ENCODE measurements at places on chromosomes 16 and 17. TPM values are rescaled to one million over a fixed set of nuclear protein-coding genes. Genes with fewer than 3 reads are reported as not detected.

- peaks cover 2% of the 10 kb centered on the region for H3K4me1 ChIP-seq
- no peaks in the 10 kb centered on the region for H3K36me3 ChIP-seq
- H3K27me3 ChIP-seq, result no peaks in the 10 kb centered on the region
- H3K4me3 ChIP-seq, result no peak overlapping the region
Measured at GRCh38 chr17:40466298-40466971, 23.2 kb downstream of the IGFBP4 start.

- no peak for DNase-seq
- peaks cover 16% of the 10 kb centered on the region for H3K4me1 ChIP-seq
- H3K27ac ChIP-seq, result no peak overlapping the region
- no peaks in the 10 kb centered on the region for H3K27me3 ChIP-seq
Measured at GRCh38 chr17:5472511-5472910, 3.7 kb upstream of the DHX33 start.

- H3K27me3 ChIP-seq, result no peaks in the 10 kb centered on the region
- H3K27ac ChIP-seq, result peak overlapping the region; percentile 74
- H3K36me3 ChIP-seq, result no peaks in the 10 kb centered on the region
- DNase-seq, result no peak
- H3K4me3 ChIP-seq, result peak overlapping the region; percentile 51
Measured at GRCh38 chr17:40068129-40068581, 5.4 kb downstream of the THRA start.

The GAST gene
- not detected for total RNA-seq

DNA sequence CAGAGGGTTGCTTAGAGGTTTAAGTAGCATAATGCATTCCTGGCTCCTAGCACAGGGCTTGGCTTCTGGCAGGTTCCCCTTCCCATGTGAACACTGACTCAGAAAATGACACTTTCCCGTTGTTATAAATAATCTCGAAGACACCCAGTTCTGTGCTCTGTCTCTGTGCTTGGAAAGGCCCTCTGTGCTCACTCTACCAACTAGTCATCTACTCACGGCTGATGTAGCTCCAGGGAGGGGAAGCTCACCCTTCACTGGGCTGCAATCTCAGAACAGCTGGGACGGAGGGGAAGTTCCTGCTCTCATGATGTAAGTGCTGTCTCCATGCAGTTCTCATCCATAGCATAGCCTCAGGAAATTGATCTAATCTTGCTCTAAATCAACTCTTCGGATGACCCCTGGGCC is 230.5 kb upstream of the ASIC2 start:
- no peak overlapping the region for H3K27ac ChIP-seq
- H3K4me3 ChIP-seq, result no peak overlapping the region
- H3K27me3 ChIP-seq, result peaks cover 2% of the 10 kb centered on the region

The MNT gene
- 118 TPM for total RNA-seq

- no peaks in the 10 kb centered on the region for H3K4me1 ChIP-seq
- H3K4me3 ChIP-seq, result no peak overlapping the region
- DNase-seq, result no peak
- no peak overlapping the region for H3K27ac ChIP-seq
- no peaks in the 10 kb centered on the region for H3K36me3 ChIP-seq
Measured at GRCh38 chr17:31449111-31449510, 57.6 kb downstream of the RAB11FIP4 start.

The KRTAP1-1 gene
- total RNA-seq, result not detected

DNA sequence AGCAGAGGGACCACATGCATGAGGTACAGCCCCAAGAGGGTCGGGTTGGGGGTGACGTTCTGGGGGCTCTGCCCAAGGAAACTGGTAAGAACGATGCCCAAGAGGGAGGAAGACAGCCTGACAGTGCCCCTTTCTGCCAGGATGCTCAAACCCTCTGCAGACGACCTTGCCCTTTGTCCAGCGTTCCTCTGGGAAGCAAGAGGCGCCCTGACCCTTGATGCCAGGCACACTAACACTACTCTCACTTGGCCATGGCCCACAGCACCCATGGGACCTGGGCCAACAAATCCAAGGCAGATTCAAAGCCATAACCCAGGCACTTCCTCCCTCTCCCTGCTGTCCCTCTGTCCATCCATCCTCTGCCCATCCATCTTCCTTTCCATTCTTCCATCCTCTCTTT is 20.4 kb downstream of the TK2 start:
- no peak overlapping the region for H3K27ac ChIP-seq
- DNase-seq, result no peak
- no peaks in the 10 kb centered on the region for H3K27me3 ChIP-seq
- H3K4me1 ChIP-seq, result peaks cover 21% of the 10 kb centered on the region
- no peak overlapping the region for H3K4me3 ChIP-seq

DNA sequence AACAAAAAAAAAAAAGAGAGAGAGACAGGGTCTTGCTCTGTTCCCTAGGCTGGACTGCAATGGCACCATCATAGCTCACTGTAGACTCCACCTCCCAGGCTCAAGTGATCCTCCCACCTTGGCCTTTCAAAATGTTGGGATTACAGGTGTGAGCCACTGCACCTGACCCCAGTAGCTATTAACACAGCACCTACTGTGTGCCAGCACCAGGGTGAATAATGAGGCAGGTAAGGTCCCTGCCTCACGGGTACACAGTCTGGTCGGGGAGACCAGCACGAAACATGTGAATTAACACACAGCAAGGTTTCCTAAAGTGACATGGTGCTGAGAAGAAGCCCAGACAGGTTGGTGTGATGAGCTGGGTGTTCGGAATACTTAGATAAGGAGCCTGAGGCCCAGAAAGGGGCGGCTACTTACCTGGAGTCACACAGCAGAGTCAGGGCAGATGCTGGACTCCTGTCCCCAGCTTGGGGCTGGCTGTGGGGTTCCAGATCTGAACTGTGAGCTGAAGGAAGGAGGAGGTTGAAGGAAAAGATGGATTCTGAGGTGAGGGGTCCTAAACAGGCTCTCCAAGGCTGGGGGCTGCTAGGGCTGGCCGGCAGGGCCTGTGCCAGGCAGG is 10.5 kb upstream of the FBXL19 start:
- H3K27ac ChIP-seq, result no peak overlapping the region
- H3K36me3 ChIP-seq, result no peaks in the 10 kb centered on the region
- H3K4me3 ChIP-seq, result no peak overlapping the region
- no peaks in the 10 kb centered on the region for H3K27me3 ChIP-seq
- H3K4me1 ChIP-seq, result peaks cover 4% of the 10 kb centered on the region

GRCh38 chr16:65494080-65494479 is 372.2 kb upstream of the CDH11 start:
- DNase-seq, result no peak
- H3K4me3 ChIP-seq, result no peak overlapping the region
- H3K36me3 ChIP-seq, result no peaks in the 10 kb centered on the region
- H3K4me1 ChIP-seq, result no peaks in the 10 kb centered on the region
- no peaks in the 10 kb centered on the region for H3K27me3 ChIP-seq
- H3K27ac ChIP-seq, result no peak overlapping the region

GRCh38 chr16:11354407-11354732 is 9.1 kb downstream of the RMI2 start:
- peak overlapping the region; percentile 41 for H3K4me3 ChIP-seq
- no peaks in the 10 kb centered on the region for H3K36me3 ChIP-seq
- H3K27me3 ChIP-seq, result no peaks in the 10 kb centered on the region
- peaks cover 35% of the 10 kb centered on the region for H3K4me1 ChIP-seq
- DNase-seq, result no peak

The SLC39A11 gene
- total RNA-seq, result 12.2 TPM

The ETV4 gene
- not detected for total RNA-seq

DNA sequence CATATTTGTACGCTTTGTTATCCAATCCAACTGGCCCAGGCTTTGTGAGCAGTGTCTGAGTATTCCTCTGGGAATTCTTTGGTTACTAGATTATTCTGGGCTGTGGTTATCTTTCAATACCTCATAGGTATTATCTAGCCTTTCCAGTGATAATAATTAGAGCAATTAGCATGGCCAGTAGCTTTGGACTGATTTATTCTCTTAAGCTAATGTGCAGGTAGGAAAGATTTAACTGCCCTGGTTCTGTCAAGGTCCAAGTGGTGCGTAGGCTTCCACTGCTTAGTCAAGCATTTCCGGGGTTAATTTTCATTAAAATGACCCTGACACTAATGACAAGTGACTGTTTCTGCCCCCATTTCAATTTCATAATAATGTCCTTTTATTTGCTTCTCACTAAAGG is 54.2 kb upstream of the PMFBP1 start:
- no peak for DNase-seq
- H3K27ac ChIP-seq, result no peak overlapping the region
- no peaks in the 10 kb centered on the region for H3K27me3 ChIP-seq
- H3K4me3 ChIP-seq, result no peak overlapping the region

DNA sequence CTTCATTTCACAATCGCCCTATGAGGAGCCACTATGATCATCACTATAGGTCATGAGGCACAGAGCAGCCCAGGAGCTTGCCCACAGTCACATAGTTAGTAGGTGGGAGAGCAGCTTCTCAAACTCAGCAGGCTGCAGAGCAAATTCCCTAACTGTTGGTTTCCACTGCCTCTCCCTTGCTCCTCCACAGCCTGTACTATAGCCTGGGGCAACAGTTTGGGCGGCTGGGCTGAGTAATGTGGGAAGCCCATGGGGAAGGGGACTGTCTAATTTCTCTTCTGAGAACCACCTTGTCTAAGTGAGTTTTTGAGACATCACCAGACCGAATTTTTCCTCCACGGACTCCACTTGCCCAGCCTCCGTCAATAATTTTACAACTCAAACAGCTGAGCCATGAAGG is 73.4 kb upstream of the GPR139 start:
- H3K4me3 ChIP-seq, result no peak overlapping the region
- DNase-seq, result no peak
- H3K36me3 ChIP-seq, result no peaks in the 10 kb centered on the region
- no peaks in the 10 kb centered on the region for H3K4me1 ChIP-seq
- no peak overlapping the region for H3K27ac ChIP-seq
- no peaks in the 10 kb centered on the region for H3K27me3 ChIP-seq

The JPT1 gene
- total RNA-seq, result 25.5 TPM

- DNase-seq, result no peak
- no peak overlapping the region for H3K4me3 ChIP-seq
- H3K4me1 ChIP-seq, result peaks cover 21% of the 10 kb centered on the region
- no peaks in the 10 kb centered on the region for H3K36me3 ChIP-seq
Measured at GRCh38 chr17:39000021-39000601, 32.9 kb upstream of the FBXO47 start.

GRCh38 chr16:49048557-49048956 is 233.1 kb downstream of the CBLN1 start:
- no peaks in the 10 kb centered on the region for H3K4me1 ChIP-seq
- no peaks in the 10 kb centered on the region for H3K36me3 ChIP-seq
- no peak for DNase-seq
- H3K27me3 ChIP-seq, result no peaks in the 10 kb centered on the region
- H3K27ac ChIP-seq, result no peak overlapping the region

DNA sequence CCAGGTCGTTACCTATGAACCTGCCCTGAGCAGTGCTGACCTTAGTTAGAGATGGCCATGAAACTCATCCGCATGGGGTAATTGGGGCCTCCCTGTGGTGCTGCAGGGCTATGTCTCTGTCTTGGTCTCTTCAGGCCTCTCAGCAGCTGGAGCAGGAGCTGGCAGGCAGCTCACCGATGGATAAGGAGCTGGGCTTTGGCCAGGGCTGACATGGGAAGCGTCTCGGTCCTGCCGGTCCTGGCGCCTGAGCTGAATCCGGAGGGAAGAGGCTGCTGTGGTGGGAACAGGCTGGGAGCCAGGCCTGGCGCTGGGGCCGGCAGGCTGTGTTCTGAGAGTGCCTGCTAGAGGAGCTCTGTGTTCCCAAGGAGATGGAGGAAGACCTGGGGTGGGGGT is 10.1 kb downstream of the IL32 start:
- H3K27me3 ChIP-seq, result no peaks in the 10 kb centered on the region
- H3K4me1 ChIP-seq, result peaks cover 95% of the 10 kb centered on the region
- peak overlapping the region; percentile 34 for H3K4me3 ChIP-seq
- no peak for DNase-seq
- peak overlapping the region; percentile 86 for H3K27ac ChIP-seq

DNA sequence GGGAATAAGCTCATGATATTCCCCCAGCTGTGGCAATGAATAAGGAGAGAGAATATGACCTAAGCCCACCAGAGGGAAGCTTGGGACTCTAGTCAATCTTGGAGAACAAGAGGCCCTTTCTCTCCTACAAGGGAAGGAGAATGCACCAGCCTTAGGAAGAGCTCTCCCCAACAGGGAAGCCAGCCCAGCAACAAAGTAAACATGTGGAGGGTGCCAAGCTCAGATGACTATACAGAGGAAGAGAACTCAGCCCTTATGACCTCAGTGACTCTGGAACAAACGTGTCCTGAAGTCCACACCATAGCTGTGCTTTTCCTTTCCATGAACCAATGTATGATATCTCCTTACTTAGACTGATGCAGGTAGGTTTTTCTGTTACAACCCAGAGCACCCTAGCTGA is 219.7 kb downstream of the GSG1L start:
- no peak overlapping the region for H3K27ac ChIP-seq
- no peak overlapping the region for H3K4me3 ChIP-seq
- peaks cover 6% of the 10 kb centered on the region for H3K27me3 ChIP-seq
- H3K36me3 ChIP-seq, result no peaks in the 10 kb centered on the region
- H3K4me1 ChIP-seq, result no peaks in the 10 kb centered on the region
- DNase-seq, result no peak

DNA sequence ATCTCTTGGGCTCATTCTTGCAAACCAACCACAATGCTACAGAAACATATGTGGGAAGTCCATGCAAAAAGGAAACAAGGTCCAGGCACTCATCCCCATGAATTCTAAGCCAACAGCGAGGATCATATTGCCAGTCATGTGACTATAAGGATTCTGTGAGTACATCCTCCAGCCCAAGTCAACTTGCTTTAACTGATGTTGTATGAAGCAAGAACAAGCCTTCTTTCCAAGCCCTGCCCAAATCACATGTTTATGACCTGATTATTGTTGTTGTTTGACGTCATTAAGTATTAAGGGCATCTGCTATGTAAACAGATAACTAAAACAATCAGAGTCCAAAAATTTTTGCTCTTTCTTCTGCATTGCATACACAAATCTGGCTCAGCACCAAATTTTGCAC is 78.2 kb upstream of the MON1B start:
- H3K36me3 ChIP-seq, result no peaks in the 10 kb centered on the region
- DNase-seq, result no peak
- H3K4me3 ChIP-seq, result no peak overlapping the region
- H3K27ac ChIP-seq, result no peak overlapping the region

The FNDC8 gene
- not detected for total RNA-seq

DNA sequence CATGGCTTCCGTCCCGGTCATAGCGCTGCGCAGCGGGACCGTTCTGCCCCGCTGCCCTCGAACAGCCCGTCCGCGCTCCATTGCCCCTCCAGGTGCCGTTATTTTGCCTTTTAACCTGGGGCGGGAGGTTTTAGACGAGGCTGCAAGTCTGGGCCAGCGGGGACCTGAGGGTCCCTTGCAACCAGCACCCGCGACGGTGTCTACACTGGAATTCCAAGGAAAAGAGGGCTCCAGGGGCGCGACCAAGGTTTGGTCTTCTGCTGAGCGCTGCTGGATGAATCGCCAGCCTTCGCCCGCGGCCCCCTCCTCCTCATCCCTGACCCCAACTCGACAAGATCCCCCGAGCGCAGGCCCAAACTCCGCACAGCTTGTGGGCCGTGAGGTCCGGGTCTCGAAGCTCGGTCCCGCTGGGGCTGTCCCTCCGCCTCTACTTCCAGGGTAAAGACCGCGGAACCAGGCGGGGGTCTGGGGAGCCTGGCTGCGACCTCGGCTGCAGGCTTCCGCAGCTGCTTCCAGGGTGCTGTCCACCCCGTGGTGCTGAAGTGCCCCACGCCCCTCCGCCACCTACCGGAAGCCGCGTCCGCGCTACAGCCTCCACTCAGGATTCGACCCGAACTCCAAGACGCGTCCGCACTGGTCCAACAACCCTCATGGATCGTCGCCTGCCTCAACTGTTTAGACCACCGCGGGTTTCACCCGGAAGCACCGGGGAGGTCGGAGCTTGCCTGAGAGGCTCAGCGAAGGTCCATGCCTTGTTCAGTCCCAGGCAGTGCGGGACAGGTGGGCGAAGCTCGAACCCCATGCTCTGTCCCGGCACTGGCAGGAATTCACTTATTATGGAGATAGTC is 10.1 kb upstream of the CA4 start:
- no peak overlapping the region for H3K4me3 ChIP-seq
- peaks cover 43% of the 10 kb centered on the region for H3K4me1 ChIP-seq
- peaks cover 55% of the 10 kb centered on the region for H3K27me3 ChIP-seq
- H3K27ac ChIP-seq, result no peak overlapping the region
- H3K36me3 ChIP-seq, result no peaks in the 10 kb centered on the region
